ENCODE measurements at places on chromosomes 1 and 21.

DNA sequence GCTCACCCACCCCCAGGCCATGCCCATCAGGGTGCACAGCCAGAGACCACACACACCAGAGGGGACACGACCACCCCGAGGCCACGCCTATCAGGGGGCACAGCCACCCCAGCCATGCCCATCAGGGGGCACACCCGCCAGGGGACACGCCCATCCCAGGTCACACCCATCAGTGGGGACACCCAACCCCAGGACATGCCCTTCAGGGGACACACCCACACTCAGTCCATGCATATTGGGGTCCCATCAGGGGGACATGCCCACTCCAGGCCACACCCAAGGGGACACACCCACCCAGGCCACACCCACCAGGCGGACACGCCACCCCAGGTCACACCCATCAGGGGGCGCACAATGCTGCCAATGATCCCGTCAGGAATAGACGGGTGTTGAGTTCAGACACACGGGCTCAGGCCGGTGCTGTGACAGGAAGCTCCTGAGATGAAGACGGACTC, 20.7 kb downstream of the MCM3AP start:
- DNase-seq, result no peak

DNA sequence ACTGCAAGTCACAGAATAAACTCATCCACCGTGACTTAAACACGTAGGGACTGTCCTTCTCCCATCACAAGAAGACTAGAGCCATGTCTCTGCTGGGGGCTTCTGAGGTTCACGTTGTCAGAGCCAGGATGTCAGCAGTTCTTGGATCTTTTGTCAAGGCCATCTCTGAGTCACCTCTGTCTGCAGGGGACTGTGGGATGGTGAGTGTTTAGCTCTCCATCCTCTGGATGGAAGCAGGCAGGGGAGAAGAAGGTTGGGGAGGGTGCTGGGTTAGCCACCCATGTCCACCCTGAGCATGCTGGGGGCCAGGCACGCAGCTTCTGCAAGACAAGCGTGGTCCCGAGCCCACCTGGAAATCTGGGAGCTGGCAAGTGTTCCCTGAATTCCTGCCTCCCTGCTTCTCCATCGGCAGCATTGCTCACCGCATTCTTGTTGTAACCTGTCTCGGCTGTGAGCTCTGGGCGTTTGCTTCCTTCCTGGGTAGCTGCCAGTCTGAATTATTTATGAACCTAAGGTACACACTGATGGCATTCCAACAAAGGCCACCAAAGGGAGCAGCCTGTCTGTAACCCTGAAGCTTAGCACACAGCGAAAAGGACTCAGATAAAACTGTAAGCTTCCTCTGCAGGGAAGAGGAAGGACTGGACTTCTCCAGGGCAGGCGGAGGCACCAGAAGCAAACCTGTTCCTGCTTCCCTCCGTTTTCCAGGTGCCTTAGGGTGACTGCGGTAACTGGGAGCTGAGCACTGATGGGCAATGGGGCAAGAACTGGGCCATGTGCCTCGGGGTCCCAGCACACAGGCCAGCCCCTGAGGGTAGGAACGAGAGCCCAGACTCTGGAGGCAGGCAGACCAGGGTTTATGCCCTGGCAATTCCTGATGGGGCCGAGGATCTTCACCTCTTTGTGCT, 88.6 kb downstream of the RIPK4 start:
- DNase-seq, result no peak

DNA sequence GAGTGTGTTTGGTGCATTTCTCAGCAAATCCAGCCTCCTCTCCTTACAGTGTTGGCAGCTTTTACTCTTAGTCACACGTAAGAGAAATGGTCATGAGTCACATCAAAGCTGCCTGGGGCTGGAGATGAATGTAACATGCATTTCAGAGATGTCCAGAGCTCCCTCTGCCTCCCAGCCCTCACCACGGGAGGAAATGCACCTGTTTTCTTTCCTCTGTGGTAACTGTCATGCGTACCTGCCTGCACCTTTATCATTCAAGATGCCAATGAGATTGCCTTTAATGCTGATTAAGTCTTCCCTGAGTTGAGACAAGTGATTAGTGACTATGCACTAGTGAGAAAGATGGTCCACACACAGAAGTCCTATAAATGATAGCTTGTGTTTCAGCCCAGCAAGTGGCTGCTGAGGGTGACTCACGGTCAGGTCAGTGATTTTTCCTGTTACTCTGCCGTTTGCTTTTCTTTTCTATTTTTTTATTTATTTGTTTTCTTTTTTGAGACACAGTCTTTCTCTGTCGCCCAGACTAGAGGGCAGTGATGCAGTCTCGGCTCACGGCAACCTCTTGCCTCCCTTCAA, 277.3 kb upstream of the FMN2 start:
- no peak for DNase-seq

DNA sequence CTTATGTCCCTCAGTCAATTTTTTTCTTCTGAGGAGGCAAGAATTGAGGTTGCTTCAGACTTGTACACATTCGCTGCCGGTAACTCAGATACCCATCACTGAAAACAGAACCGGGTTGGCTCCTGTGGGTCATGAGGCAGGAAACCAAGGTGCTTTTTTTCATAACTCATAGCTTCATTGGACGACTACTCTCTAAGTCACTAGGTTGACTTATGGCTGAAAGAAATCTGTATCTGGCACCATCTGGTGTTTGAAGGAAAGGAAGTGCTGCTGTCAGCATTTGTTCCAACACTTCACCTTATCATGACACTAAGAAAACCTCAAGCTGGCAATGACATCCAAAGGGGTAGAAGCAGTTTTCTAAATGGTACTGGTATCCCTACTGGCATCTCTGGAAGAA, 82.3 kb downstream of the TBX19 start:
- no peak for DNase-seq

Data from anterior cingulate cortex (tissue), 58 donors.